ENCODE measurements at places on chromosomes 2 and 18. TPM values are rescaled to one million over a fixed set of nuclear protein-coding genes. Genes with fewer than 3 reads are reported as not detected.

Gene MAP4K3
- total RNA-seq: 17.4 TPM

Gene MC5R
- total RNA-seq: not detected

Gene MYOM1
- total RNA-seq: 2.2 TPM

Gene B3GNT2
- 22.1 TPM for total RNA-seq

Gene CD8B2
- total RNA-seq: 3.2 TPM

Gene RESP18
- not detected for total RNA-seq

DNA sequence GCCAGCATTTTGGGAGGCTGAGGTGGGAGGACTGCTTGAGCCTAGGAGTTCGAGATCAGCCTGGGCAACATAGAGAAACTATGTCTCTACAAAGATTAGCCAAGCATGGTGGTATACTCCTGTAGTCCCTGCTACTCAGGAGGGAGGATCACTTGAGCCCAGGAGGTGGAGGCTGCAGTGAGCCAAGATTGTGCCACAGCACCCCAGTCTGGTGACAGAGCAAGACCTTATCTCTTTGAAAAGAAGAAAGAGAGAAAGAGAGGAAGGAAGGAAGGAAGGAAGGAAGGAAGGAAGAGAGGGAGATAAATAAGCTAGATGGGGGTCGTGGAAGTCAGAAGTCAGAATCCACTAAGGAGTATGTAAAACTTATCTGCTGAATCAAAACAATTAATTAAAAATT lies 16.2 kb downstream of the GPR75 start:
- no peaks in the 10 kb centered on the region for H3K27me3 ChIP-seq
- no peak overlapping the region for H3K27ac ChIP-seq
- H3K4me1 ChIP-seq: no peaks in the 10 kb centered on the region
- no peak for DNase-seq
- H3K4me3 ChIP-seq: no peak overlapping the region

GRCh38 chr2:57554348-57554747 lies 492.3 kb upstream of the VRK2 start:
- H3K36me3 ChIP-seq: no peaks in the 10 kb centered on the region
- H3K4me1 ChIP-seq: peaks cover 2% of the 10 kb centered on the region
- no peak overlapping the region for H3K4me3 ChIP-seq
- DNase-seq: no peak
- H3K27ac ChIP-seq: no peak overlapping the region

GRCh38 chr2:236984046-236984445 lies 101.6 kb upstream of the COPS8 start:
- no peaks in the 10 kb centered on the region for H3K36me3 ChIP-seq
- no peak overlapping the region for H3K27ac ChIP-seq
- H3K4me1 ChIP-seq: no peaks in the 10 kb centered on the region
- no peak overlapping the region for H3K4me3 ChIP-seq
- no peak for DNase-seq
- H3K27me3 ChIP-seq: peaks cover 19% of the 10 kb centered on the region

DNA sequence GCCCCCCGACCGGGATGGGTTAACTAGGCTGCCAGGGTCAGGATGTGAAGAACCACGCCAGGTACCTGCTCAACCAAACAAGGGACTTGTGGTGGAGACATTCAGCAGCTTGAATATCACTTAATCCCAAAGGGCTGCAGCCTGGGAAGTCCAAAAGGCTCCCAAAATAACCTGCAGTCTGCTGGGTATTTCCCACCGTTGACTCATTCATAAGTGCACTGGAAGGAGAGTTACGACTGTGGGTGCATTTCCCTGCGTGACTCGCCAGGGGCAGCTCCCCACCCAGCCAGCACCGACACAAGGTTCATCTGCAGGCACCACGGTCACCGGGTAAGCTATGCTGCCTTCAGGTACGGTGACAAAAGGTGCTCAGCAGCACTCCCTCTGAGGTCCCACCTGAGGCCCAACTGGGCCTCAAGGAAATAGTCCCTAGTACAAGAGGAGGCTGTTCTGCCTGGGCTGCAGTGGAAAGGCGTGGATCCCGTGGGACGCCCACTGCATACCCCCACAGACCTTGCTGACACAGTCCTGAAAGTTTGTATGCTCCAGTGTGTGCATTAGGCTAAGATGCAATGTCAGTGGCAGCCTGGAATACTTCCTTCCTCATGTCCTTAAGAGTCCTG lies 86.5 kb downstream of the UXS1 start:
- no peak overlapping the region for H3K4me3 ChIP-seq
- no peaks in the 10 kb centered on the region for H3K4me1 ChIP-seq
- peaks cover 14% of the 10 kb centered on the region for H3K36me3 ChIP-seq
- no peak for DNase-seq
- peak overlapping the region; percentile 38 for H3K27ac ChIP-seq
- no peaks in the 10 kb centered on the region for H3K27me3 ChIP-seq

DNA sequence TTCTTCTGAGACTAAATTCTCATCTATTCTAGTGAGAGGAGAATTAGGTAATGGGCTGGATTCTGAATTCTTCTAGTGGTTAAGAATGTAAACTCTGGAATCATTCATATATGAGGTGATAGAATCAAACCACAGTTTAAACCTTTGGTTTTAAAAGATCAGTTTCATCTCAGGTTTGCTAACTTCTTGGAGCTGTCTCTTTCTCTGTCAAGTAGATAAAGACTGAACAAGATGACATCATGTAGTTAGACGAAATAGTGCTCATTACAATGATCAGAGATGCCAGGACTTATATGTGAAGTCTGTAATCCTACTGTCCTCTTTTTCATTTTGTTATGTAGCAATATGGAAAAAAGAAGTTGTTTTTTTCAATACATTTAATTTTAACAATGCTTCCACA lies 4.9 kb downstream of the CEBPZOS start:
- H3K36me3 ChIP-seq: peaks cover 44% of the 10 kb centered on the region
- no peaks in the 10 kb centered on the region for H3K27me3 ChIP-seq
- H3K4me3 ChIP-seq: no peak overlapping the region
- peak overlapping the region; percentile 22 for H3K27ac ChIP-seq
- H3K4me1 ChIP-seq: peaks cover 23% of the 10 kb centered on the region

DNA sequence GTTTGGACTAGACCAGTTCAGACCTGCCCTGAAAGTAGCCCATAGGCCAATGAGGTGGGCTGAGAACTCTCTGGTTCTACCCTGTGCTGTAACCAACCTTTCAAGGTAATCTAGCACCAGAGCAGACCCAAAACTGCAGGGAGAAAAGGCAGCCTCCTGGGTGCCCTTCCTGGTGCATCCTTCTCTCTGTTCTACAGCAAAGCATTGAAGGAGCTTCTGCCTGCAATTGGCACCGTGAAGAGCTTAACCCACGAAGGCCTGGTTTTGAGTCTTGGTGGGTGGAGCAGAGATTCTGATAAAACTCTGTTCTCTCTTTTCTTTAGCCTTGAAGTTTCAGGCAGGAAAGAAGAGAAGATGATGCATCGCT lies 55.5 kb downstream of the LIPG start:
- H3K36me3 ChIP-seq: no peaks in the 10 kb centered on the region
- peaks cover 23% of the 10 kb centered on the region for H3K27me3 ChIP-seq
- H3K4me3 ChIP-seq: no peak overlapping the region
- no peaks in the 10 kb centered on the region for H3K4me1 ChIP-seq
- no peak overlapping the region for H3K27ac ChIP-seq

GRCh38 chr2:233129351-233129978 lies 69.3 kb downstream of the INPP5D start:
- H3K4me1 ChIP-seq: no peaks in the 10 kb centered on the region
- H3K36me3 ChIP-seq: peaks cover 24% of the 10 kb centered on the region
- DNase-seq: no peak
- no peak overlapping the region for H3K4me3 ChIP-seq

DNA sequence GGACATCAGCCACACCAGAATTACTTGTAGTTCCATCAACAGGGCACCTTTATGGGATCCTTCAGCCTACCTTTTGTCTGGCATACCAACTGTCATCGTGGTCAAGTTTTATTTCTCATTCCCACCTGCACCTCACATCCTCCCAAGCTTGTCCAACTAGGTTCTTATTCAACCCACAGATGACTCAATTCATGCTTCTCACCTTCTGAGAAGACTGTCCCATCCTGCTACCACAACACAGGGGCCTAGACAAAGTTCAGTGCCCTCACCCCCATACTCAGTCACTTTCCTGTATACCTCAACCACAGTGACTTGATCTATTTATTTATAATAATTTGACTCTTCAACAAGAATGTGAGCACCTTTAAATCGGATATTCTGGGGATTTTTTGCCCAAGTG lies 114.4 kb upstream of the ACVR1C start:
- DNase-seq: no peak
- no peak overlapping the region for H3K27ac ChIP-seq
- no peak overlapping the region for H3K4me3 ChIP-seq

DNA sequence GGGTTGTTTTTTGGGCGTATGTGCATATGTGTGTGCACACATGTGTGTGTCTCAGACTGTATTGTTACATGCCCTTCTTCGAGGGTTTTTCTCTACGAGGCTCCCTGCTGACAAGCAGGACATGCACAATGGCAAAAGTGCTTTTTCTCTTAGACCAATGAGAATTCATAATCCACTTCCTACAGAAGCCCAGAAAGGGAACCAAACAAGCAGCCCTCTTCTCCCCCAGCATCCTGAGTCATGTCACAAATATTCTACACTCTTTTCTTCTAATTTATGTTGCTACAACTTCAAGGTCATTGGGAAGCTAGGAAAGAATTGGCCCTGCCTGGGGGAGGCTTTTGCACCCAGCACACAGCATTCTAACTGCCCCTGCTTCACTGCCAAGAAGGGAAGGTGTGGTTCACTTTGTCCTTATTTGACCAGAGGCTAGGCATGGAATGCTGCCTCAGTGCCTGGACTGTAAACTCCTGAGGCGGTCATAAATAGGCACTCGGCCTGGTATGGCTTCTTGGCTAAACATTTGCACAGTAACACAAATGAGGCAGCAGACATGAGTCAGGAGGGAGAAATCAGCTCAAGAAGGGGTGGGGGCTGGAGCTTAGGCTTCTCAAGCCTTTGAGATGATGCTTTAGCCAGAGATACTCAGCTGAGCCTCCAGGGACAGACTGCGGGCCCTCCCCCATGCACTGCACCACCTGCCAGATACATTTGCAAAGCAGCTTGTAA lies 92.7 kb upstream of the KLF7 start:
- no peak overlapping the region for H3K4me3 ChIP-seq
- H3K36me3 ChIP-seq: no peaks in the 10 kb centered on the region
- no peak overlapping the region for H3K27ac ChIP-seq
- H3K4me1 ChIP-seq: no peaks in the 10 kb centered on the region
- DNase-seq: no peak

DNA sequence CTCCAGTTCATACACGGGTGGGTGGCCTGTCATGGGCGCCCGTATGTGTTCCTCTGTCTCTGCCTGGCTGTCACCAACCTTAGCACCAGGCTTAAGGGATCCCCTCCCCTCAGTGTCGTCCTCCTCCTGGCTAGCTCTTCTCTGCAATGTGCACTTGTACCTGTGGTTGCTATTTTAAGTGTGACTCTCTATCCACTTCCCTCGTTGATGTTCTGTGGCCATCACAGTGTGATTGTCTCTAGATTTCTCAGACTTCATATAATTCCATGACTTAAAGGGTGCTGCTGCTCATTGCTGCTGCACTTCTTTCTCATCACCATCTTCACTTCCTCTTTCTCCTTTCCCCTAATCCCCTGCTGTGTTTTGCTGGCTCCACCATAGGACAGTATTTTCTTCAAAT lies 143.4 kb downstream of the EML6 start:
- H3K27me3 ChIP-seq: no peaks in the 10 kb centered on the region
- no peak overlapping the region for H3K27ac ChIP-seq
- no peaks in the 10 kb centered on the region for H3K36me3 ChIP-seq
- no peak overlapping the region for H3K4me3 ChIP-seq

DNA sequence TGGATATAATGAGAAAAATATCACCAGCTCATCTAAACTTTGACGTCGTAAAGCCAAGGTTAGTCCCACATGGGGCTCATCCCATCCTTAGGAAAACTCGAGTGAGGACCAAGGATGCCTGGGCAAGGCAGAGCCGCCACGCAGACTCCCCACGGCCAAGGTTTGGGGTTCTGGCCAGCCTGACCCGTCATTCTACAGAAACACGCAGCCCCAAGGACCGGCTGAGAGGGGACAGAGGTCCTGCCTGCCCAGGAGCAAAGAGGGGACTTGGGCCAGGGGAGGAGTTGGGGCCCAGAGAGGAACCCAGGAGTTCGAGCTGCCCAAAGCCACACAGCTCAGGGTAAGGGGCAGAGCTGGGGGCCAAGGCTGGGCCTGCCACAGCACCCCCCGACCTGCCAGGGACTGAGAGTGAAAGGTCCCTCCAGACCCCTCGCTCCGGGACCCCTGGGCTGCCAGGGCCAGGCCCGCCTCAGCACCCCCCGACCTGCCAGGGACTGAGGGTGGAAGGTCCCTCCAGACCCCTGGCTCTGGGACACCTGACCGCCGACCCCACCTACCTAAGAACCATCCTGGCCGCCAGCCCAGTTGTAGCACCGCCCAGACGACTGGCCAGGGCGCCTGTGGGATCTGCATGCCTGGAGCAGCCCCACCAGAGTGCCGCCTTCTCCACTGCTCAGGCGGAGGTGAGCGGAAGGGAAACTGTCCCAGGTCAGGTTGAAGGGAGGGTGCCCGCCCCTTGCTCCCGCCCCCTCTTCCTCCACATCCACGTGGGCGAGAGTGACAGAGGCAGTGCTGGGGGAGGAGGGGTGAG lies at the start of gene PDCD1:
PDCD1 (minus strand) TSS at position 689 of the 811 bp plus-strand sequence; CDS start at position 633, 56 bp downstream.
- peaks cover 5% of the 10 kb centered on the region for H3K4me1 ChIP-seq
- peak within 1 kb of the TSS; percentile 75 for H3K27ac ChIP-seq

DNA sequence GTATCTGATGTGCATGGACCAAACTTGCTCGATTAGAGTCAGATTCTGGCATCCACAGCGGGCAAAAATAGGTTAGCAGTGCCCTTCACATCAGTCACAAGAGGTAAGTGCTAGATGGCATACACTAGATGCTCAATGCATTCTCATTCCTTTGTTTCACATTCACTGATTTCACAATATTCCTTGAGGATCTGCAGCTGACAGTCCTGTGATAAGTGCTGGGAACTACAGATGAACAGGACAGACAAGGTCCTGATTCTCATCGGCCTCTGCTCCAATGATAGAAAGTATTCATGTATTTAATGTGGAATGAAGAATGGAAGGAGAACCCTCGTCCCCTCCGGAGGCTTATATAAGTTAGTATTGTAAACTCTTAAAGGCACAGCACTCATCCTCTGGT lies 96.8 kb upstream of the SERPINE2 start:
- H3K27ac ChIP-seq: no peak overlapping the region
- H3K4me1 ChIP-seq: no peaks in the 10 kb centered on the region
- H3K36me3 ChIP-seq: no peaks in the 10 kb centered on the region
- DNase-seq: no peak
- no peak overlapping the region for H3K4me3 ChIP-seq
- peaks cover 1% of the 10 kb centered on the region for H3K27me3 ChIP-seq

- H3K27ac ChIP-seq: no peak overlapping the region
- H3K4me3 ChIP-seq: no peak overlapping the region
- no peaks in the 10 kb centered on the region for H3K4me1 ChIP-seq
- H3K27me3 ChIP-seq: no peaks in the 10 kb centered on the region
These were observed 86.2 kb upstream of the SH3BP4 start for GRCh38 chr2:234865586-234865985.

DNA sequence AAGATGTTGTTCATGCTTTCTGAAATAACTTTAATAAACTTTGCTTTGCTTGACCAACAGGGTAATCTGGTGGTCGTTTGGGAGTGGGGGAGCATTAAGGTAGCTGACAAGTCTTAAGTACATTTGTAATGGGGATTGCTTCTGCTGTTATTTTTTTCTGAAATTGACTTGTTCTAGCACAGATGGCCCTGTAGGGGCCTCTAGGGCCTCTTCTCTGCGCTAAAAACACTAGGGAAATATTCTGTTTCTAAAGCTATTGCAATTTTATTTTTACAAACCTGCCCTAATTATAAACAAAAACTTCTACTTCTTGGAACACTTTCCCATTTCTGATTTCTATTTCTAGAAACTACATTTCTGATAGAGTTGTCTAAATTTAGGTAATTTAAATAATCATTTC lies 191.3 kb upstream of the KCNJ3 start:
- H3K27me3 ChIP-seq: no peaks in the 10 kb centered on the region
- no peaks in the 10 kb centered on the region for H3K36me3 ChIP-seq
- no peaks in the 10 kb centered on the region for H3K4me1 ChIP-seq
- no peak overlapping the region for H3K27ac ChIP-seq
